Bronchial smooth muscle cell (primary cell): ENCODE measurements at places on chromosomes 4 and X. TPM values are rescaled to one million over a fixed set of nuclear protein-coding genes. Genes with fewer than 3 reads are reported as not detected.

SUPT20HL2 gene
- 0.16 TPM in 1 of 2 replicates, not detected in the other for total RNA-seq

ADGRG4 gene
- total RNA-seq: not detected in 2 replicates

HMGB3 gene
- 9.8 and 10.9 TPM in 2 replicates for total RNA-seq

CT45A10 gene
- total RNA-seq: 0.32 TPM in 1 of 2 replicates, not detected in the other

AMBN gene
- not detected in 2 replicates for total RNA-seq

ADGRL3 gene
- total RNA-seq: not detected in 2 replicates

TRAM1L1 gene
- 2.2 and 3.3 TPM in 2 replicates for total RNA-seq
